T-cell (primary cell): ENCODE measurements at places on chromosomes 11 and 22. TPM values are rescaled to one million over a fixed set of nuclear protein-coding genes. Genes with fewer than 3 reads are reported as not detected.

USP28 gene
- total RNA-seq, result 28.5 TPM

- H3K36me3 ChIP-seq, result no peaks in the 10 kb centered on the region
- no peak for DNase-seq
- H3K27ac ChIP-seq, result no peak overlapping the region
- H3K4me3 ChIP-seq, result no peak overlapping the region
- no peaks in the 10 kb centered on the region for H3K27me3 ChIP-seq
- H3K4me1 ChIP-seq, result peaks cover 6% of the 10 kb centered on the region
These were observed 97.6 kb downstream of the SLC1A2 start for GRCh38 chr11:35321532-35322317.

GRCh38 chr11:86518211-86518610 is 143.5 kb downstream of the CCDC81 start:
- H3K27ac ChIP-seq, result no peak overlapping the region
- H3K4me3 ChIP-seq, result no peak overlapping the region
- no peaks in the 10 kb centered on the region for H3K36me3 ChIP-seq
- H3K4me1 ChIP-seq, result no peaks in the 10 kb centered on the region
- no peaks in the 10 kb centered on the region for H3K27me3 ChIP-seq

- no peak overlapping the region for H3K4me3 ChIP-seq
- no peaks in the 10 kb centered on the region for H3K4me1 ChIP-seq
- H3K27ac ChIP-seq, result no peak overlapping the region
- DNase-seq, result no peak
- H3K36me3 ChIP-seq, result no peaks in the 10 kb centered on the region
- H3K27me3 ChIP-seq, result peaks cover 20% of the 10 kb centered on the region
These were observed 267.0 kb upstream of the NCAM1 start for GRCh38 chr11:112694245-112694644.

SNX19 gene
- 42.7 TPM for total RNA-seq
